Brain pericyte (primary cell): ENCODE measurements at places on chromosomes 12 and 14.

DNA sequence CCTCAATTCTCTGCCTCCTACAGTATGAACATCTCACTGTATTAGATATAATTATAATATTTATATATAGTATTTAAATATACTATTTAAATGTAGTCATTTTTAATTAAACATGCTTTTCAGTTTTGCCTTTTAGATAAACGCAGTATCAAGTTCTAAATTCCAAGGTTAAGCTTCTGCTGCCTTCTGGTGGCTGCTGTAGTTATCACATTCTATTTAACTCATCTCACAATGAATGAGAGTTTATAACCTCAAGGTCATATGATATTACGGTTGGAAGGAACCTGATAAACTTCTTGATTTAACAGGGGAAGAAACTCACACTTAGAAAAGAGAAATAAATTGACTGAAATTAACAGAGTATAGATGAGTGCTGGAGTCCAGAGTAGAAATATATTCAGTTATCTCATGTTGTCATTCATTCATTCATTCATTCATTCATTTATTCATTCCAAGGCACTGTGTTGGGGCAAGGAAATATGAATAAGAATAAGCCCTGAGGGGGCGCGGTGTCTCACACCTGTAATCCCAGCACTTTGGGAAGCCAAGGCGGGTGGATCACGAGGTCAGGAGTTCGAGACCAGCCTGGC lies 31.9 kb downstream of the GUCY2C start:
- no peak for DNase-seq

- DNase-seq, result no peak
These were observed 20.4 kb downstream of the ACVR1B start for GRCh38 chr12:51971679-51972421.

DNA sequence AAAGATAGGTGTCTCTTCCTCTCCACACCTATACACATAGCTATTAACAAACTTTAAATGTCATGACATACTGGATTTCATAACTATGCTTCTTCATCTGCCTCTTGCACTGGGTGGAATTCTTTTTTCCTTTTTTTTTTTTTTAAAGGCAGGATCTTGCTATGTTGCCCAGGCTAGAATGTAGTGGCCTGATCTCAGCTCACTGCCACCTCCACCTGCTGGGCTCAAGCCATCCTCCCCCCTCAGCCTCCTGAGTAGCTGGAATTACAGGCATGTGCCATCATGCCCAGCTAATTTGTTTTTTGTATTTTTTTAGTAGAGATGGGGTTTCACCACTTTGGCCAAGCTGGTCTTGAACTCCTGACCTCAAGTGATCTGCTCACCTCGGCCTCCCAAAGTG lies 4.8 kb downstream of the MRPL51 start:
- DNase-seq, result no peak

DNA sequence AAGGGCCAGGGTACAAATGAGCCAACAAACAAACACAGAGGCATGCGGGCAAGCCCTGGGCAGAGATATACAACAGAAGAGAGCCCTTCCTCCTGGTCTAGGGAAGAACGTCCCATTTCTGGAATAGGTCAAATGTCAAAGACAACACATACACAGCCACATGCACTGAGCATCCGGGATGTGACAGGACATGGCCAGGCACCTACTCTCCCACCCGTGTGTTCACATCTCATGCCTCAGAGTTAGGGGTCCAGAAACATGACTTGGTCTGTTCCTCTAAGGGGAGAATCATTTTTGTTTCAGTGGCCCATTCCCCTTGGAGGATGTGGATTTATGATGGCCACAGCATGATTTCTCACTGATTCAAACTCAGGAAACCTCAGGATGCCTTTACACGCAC lies 801 bp upstream of the ASB2 start:
- no peak for DNase-seq

GRCh38 chr14:92531106-92531873 lies 17.7 kb downstream of the RIN3 start:
- no peak for DNase-seq

DNA sequence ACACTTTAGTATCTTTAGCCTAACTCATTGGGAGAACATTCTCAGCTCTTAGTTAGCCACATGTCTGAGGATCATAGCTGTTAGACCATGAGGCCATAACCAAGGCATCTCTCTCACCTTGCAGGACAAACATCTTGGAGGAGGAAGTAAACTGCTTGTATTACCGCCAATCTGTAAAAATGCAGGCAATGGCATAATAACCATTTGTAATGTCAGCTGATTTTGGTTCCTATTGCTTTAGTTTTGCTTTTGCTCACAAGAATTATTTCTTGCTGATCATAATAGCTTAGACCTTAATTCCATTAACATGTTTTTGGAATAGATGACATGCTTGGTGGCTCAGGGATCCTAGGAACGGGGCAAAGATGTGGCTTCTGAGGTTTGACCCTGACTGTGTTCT lies 16.4 kb upstream of the GSG1 start:
- no peak for DNase-seq

GRCh38 chr12:6735448-6736191 lies 11.8 kb downstream of the COPS7A start:
- peak; percentile 16 for DNase-seq

DNA sequence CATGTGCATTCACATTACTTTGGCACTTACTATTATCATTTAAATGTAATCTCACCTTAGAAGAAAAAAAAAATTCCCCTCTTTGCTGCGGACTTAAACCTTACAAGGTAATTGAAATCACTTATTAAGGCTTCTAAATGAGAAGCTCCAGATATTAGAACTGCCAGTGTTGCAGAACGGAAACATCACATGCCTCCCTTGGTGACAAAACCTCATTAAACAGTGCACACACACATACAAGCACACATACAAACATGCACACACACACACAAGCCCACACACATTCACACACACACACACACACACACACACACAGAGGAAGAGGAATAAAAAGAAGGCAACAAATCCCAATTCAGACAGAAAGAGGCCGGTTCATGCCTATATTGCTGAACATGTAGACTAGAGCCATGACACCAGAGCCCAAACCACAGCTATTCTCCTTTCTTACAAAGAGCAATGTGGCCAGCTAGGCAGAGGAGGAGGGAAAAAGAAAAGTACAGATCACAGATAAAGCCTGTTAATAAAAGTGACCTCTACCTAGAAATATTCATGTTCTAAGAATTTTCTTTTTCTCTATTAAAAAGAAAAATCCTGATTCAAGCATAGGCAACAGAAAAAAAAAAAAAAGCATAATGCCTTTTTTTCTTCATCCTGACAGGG lies 405.2 kb upstream of the FLRT2 start:
- DNase-seq, result no peak
